ENCODE measurements at places on chromosomes 6 and 20.

GRCh38 chr6:39961178-39961577, 26.9 kb upstream of the MOCS1 start:
- no peak for DNase-seq

- DNase-seq, result no peak
Observed at GRCh38 chr6:31930962-31931361, 3.4 kb downstream of the C2 start.

GRCh38 chr6:133553652-133554051, 312.5 kb downstream of the EYA4 start:
- peak; percentile 72 for DNase-seq

- DNase-seq, result no peak
Observed at GRCh38 chr20:39142407-39143096, 180.4 kb downstream of the DHX35 start.

GRCh38 chr6:10720265-10720959, 2.5 kb upstream of the TMEM14C start:
- DNase-seq, result peak; percentile 30

GRCh38 chr20:50567860-50568548, 57.8 kb downstream of the PTPN1 start:
- no peak for DNase-seq

DNA sequence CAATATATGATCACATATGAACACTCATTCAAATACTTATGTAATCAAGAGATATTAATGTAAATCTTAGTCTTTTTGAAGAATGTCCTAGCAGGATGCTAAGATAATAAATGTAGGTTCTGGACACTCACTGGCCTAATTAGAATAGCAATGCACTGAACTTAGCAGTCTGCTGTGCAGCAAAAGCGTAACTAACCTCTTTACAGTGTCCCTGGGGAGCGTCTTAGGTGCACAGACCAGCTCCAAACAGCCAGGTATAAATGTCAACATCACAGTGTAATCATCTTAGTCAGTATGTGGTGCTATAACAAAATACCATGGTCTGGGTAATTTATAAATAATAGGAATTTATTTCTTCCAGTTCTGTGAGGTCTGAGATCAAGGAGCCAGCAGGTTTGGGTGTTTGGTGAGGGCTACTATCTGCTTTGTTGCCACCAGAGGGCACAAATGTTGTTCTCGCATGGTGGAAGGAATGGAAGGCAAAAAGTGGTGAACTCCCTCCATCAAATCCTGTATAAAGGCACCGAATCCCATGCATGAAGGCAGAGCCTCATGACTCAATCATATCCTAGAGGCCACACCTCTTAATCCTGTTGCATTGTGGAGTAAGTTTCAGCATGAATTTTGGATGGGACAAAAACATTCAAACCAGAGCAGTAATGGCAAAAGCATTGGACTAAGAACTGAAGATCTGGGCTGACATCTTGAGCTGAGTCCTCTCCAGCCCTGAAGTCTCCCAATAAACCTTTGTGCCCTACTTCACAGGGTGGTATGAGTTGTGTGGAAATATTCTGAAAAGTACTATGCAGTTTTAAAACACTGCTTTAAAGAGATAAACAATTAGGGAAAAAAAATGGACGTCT, 41.8 kb upstream of the FOXO3 start:
- peak; percentile 36 for DNase-seq

- DNase-seq, result no peak
Observed at GRCh38 chr20:17343656-17344452, 117.0 kb downstream of the PCSK2 start.

DNA sequence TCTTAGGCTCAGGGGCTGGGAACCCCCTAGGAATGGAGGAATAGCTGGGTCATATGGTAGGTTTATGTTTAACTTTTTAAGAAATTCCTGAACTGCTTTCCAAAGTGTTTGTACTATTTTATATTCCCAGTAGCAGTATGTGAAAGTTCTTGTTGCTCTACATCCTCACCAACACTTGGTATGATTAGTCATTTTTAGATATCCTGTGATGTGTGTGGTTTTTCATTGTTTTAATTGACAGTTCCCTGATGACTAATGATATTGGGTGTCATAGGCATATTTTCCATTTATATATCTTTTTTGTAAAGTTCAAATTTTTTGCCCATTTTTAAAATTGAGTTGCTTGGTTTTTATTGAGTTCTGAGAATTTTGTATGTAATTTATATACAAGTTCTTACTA, 72.3 kb downstream of the SLC16A10 start:
- DNase-seq, result no peak

- DNase-seq, result no peak
Observed at GRCh38 chr6:155039618-155040017, 44.5 kb downstream of the TIAM2 start.
